Activated CD8-positive, alpha-beta memory T cell treated with anti-CD3 and anti-CD28 coated beads, Interleukin-2, amount 50 U/mL, for 4 hours (primary cell): ENCODE measurements at places on chromosomes 4 and X.

- DNase-seq = no peak
Measured at GRCh38 chr4:5470318-5471198, 237.8 kb downstream of the EVC2 start.

DNA sequence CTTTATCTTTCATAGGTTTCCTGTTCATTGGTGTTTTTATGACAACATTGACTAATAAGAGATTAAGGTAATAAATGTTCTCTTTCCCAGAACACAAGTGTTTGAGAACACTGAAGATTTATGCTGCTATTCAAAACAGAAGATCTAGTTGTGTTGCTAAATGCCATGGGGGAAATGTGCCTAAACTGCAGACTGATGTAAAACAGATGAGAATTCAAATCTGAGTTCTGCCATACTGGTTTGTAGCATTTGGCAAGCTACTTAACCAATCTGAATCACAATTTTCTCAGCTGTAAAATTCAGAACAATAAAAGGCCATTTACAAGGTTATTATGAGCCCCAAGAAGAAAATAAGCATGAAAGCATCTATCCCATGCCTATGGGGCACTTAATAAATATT, 2.3 kb downstream of the SLC10A6 start:
- DNase-seq = no peak

- DNase-seq = no peak
Measured at GRCh38 chrX:83108278-83108677, 399.8 kb upstream of the POU3F4 start.

GRCh38 chr4:17763416-17763815, 18.0 kb downstream of the FAM184B start:
- no peak for DNase-seq

DNA sequence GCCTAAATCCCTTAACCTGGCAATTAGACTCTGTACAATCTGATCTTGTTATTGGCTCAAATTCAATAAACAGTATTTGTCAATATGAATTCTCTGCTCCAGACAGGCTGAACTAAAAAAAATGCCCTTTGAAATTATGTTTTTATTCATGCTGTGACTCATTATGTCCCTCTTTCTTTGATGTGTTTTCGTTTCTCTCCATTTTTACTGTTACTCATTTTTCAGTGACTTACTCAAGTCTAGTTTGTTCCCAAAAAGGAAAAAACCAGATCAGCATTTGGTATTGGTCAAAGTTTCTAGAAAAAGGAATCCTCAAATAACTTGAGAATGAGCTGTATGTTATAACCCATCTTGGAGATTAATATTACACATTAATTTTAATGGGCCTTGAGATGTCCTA, 40.4 kb downstream of the UNC5C start:
- DNase-seq = no peak

- no peak for DNase-seq
Measured at GRCh38 chr4:152975380-152976211, 39.5 kb downstream of the FHDC1 start.

DNA sequence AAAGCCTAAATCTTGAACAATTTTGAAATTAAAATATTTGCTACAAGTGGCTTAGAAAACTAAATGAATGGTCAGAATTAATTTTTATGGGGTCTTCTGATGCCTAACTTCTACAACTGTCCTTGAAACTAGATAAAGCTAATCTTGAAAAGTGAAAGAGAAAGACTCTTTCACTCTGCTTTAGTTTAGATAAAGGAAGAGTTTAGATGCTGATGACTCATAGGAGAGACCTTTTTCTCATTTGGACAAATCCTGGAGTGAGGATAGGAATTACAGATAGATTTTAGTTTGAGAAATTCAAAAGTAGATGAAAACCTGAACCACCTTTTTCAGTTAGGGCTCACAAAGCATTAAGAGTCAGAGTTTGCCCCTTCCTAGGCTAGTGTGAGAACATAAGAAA, 342.3 kb upstream of the GRID2 start:
- no peak for DNase-seq

DNA sequence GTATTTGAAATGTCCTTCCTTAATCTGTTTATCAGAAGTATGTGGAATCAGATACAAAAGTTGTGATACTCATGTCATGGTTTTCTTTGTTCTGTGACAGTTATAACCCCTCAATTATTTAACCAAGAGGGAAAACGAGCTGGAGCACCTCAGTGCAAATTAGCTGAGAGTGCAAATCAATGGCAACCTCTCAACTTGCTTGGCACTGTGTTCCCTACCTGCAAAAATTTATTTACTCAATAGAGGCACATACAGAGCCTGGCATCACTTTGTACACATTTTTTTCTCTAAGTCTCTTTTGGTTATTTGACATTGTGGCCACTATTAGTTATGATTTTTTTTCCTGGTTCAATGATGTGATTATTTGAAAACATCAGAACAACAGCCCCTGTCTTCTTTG, 186.2 kb downstream of the STIM2 start:
- DNase-seq = no peak

DNA sequence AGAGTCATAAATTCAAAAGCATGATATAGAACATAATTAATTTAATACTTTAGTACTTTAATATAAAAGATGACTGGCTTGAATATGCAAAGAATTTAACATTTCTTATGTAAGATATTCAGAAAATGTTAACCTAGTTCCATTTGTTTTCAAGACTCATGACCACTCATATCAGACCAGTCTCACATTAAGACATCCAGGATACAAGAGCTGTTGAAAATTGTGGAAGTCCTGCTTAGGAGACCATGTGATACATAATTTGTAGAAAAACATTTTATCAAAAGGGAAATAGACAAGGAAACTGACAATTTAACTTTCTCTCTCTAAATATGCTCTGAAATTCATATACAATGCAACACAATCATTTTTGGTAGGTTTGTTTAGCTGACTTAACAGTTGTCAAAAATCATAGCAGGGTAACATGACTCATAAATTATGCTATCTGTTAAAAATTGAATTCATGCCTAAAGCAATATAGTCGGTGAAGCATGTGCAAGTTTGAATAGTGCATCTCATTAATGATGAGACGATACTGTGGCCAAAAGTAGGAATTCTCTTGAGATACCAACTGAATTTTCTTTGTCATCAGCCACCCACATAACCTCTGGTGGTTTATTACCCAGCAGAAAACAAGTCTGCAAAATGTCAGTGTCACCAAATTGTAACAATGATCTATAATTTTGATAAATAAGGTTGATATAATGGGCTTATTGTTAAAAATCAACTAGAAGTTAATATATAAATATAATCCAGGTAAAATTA, 211.4 kb downstream of the GASK1B start:
- no peak for DNase-seq

DNA sequence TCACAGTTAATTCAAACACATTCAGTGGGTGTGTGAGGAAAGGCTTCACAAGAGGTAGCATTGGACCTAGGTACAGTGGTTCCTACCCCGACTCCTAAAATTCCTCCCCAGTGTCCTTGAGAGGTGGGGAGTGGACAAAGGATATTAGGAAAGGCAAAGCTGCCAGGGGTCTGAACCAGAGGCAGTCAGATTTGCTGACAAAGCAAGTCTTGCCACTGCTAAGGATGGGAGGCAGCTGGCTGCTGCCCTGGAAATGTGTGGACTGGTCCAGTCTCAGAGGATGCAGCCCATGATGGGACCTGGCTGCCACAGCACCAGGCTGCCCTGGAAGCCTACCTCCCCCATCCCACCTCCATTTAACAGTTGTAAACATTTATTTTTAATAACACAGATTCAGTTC, 4.1 kb upstream of the PHF8 start:
- DNase-seq = no peak

GRCh38 chrX:153984351-153985178, 12.0 kb downstream of the TMEM187 start:
- peak; percentile 38 for DNase-seq

GRCh38 chr4:141913928-141914327, 277.5 kb downstream of the IL15 start:
- DNase-seq = no peak

GRCh38 chrX:132740316-132741123, 217.9 kb downstream of the HS6ST2 start:
- DNase-seq = no peak

- no peak for DNase-seq
Measured at GRCh38 chrX:133300591-133300990, 82.4 kb upstream of the TFDP3 start.

- no peak for DNase-seq
Measured at GRCh38 chr4:44872246-44872645, 145.9 kb upstream of the GNPDA2 start.

DNA sequence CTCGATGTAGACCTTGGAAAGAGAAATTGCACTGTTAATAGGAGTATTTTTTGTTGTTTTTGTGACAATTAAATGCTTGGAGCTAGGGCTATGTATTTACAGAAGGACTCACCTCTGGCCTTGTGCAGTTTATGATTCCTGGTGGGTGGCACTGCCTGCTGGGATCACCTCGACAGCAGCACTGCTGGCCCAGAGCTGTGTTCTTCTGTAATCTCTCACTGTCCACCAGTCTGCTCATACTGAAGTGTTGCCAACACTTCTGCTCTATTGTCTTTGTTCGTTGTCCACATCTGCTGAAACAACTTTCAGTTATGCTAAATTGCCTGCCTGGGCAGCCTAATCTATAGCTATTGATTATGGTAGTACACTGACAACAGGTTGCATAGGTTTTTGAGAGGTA, 194.4 kb upstream of the ANK2 start:
- no peak for DNase-seq

- no peak for DNase-seq
Measured at GRCh38 chrX:153878345-153878744, 7.6 kb downstream of the L1CAM start.

DNA sequence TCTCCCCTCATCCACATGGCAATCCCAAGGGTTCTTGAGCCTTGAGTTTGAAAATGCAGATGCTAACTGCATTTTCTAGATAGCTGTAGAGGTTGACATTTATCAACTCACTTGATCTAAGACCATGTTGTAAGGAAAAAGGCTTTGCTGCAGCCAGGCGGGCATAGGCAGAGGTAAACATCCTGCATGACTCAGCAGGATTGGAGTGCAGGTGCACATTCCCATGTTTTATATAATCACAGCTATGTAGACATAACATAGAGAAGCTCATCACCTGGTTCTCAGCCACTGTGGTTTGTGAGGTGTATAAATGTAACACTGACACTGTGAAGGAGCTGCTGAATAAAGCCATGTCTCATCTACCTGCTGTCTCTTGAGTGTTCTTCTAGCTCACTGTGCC, 62.3 kb upstream of the PDE5A start:
- no peak for DNase-seq

DNA sequence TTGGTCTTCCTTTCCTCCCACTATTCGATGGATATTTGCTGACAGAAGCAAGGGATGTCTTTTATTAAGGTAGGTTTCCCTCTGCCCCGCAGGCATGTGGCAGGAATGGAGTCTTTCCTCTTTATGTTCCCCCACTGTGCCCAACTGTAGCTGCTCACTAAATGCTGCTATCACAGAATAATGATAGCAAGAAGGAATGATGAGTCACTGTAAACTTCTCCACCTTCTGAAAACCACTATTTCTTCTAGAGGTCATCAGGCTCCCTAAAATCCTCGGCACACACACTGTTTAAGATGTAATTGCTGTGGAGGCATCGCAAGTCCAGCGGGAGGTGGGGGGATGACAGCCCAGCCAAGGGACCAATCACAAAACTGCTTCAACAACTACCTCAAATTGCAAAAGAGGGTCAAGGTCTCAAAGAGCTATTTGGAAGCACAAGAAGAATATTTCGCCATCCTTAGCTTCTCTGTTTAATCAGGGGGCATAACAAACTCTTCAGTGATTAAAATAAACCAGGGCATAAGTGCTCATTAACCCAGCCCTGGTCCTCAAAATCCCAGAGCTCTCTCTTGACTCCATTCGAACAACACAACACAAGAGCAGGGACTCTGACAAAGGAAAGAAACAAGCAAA, 13.9 kb downstream of the QDPR start:
- no peak for DNase-seq

DNA sequence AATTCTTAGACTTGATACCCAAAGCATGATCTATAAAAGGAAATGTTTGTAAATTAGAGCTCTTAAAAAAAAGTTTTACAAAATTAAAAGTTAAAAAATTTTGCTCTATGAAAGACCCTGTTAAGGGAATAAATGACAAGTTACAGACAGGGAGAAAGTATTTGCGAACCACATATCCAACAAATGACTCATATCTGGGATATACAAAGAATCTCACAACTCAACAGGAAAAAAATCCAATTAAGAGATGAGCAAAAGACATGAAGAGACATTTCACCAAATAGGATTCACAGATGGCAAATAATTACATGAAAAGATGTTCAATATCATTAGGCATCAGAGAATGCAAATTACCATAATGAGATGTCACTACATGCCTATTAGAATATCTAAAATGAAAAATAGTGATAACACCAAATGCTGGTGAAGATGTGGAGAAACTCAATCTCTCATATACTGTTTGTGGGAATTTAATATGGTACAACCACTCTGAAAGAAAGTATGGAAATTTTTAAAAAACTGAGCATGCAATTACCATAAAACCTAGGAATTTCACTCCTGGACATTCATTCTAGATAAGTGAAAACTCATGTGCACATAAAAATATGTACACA, 100.8 kb upstream of the EOLA2 start:
- DNase-seq = no peak

GRCh38 chr4:160872491-160872890, 1291.3 kb downstream of the FSTL5 start:
- DNase-seq = no peak

- DNase-seq = no peak
Measured at GRCh38 chr4:134753390-134753789, 551.8 kb upstream of the PABPC4L start.

DNA sequence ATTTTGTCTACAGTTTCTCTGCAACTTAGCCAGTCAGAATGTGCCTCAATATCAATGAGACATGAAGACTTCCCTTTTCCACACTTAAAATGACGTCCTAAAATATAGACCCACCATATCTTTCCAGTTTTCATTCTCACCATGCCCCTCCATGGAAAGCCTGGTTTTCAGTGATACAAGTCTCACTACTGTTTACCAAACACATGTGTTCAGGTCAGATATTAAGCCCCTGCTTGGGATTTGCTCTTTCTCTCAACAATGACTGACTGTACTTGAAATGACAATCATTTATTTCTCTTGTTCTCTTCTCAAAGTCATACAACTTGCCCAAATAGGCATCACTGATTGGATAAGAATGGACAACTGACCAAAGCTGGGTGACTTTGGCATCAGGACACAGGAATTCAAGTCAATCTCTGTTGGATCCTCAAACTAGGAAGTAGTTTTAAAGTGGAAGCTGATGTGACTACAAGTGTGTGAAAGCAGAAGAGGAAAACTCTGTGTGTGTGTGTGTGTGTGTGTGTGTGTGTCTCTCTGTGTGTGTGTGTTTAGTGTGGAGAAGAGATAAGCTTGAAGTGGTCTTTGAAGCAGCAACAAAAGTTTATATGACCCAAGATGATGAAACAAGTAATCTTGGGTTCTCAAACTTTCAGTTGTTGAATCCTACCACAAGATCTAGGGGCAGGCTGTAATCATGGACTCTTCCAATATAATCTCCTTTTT, 217.4 kb upstream of the FGF13 start:
- no peak for DNase-seq

GRCh38 chr4:128221586-128221985, 66.0 kb downstream of the PGRMC2 start:
- no peak for DNase-seq

DNA sequence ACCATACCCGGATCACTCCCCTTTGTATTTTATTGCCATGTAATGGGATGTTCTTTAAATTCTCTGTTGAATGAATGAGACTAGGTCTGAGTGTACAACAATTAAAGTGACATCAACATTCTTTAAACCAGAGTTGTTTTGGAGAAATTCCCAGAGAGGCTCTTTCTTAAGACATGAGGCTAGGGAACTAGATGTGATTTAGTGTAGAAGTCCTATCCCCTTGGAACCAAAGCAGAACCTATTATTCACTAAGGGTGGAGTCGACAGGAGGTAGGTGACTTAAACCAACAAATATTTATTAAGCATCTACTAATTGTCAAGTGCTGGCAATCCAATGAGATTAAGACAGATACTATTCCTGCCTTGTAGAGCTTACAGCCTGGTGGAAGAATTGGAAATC, 1.7 kb downstream of the EIF1AX start:
- DNase-seq = no peak
